Fibroblast of villous mesenchyme (primary cell): ENCODE measurements at places on chromosomes 12 and 14. TPM values are rescaled to one million over a fixed set of nuclear protein-coding genes. Genes with fewer than 3 reads are reported as not detected.

LTB4R gene
- total RNA-seq, result 1.3 and 1.6 TPM in 2 replicates

VRTN gene
- total RNA-seq, result not detected in 2 replicates

HOXC13 gene
- 0.32 TPM in 1 of 2 replicates, not detected in the other for total RNA-seq

RAD51AP1 gene
- total RNA-seq, result 9.3 and 18.1 TPM in 2 replicates

PSMC1 gene
- 88.3 and 113 TPM in 2 replicates for total RNA-seq

RFLNA gene
- total RNA-seq, result 1.9 and 5.6 TPM in 2 replicates

KRT85 gene
- total RNA-seq, result not detected in 2 replicates

MYH6 gene
- not detected in 2 replicates for total RNA-seq

SLC17A8 gene
- not detected in 2 replicates for total RNA-seq

RND1 gene
- under 0.01 TPM in 1 of 2 replicates, not detected in the other for total RNA-seq

AMN1 gene
- total RNA-seq, result 6.8 and 7.3 TPM in 2 replicates

OTX2 gene
- total RNA-seq, result not detected in 2 replicates

INHBE gene
- 1.7 and 4.5 TPM in 2 replicates for total RNA-seq

PPTC7 gene
- 6.4 and 9.5 TPM in 2 replicates for total RNA-seq

COL2A1 gene
- under 0.01 TPM in 1 of 2 replicates, not detected in the other for total RNA-seq

PYGL gene
- total RNA-seq, result 47.7 and 82.5 TPM in 2 replicates

CCDC175 gene
- not detected in 2 replicates for total RNA-seq

PTHLH gene
- 1.3 and 1.6 TPM in 2 replicates for total RNA-seq

RPL41 gene
- 1,700 and 3,242 TPM in 2 replicates for total RNA-seq

BAG5 gene
- 28.3 and 42.7 TPM in 2 replicates for total RNA-seq

KCTD10 gene
- total RNA-seq, result 105 and 129 TPM in 2 replicates

PDE3A gene
- 3.9 and 7.1 TPM in 2 replicates for total RNA-seq

MANSC1 gene
- 2.3 and 4.7 TPM in 2 replicates for total RNA-seq

ITGA7 gene
- total RNA-seq, result 1.3 TPM in 2 replicates

TAS2R31 gene
- total RNA-seq, result 7.3 and 8.4 TPM in 2 replicates

GLIPR1L1 gene
- total RNA-seq, result not detected in 2 replicates

GPD1 gene
- total RNA-seq, result under 0.01 TPM in 1 of 2 replicates, not detected in the other

FAIM2 gene
- total RNA-seq, result 3.0 and 3.9 TPM in 2 replicates

PPP1R1A gene
- not detected in 2 replicates for total RNA-seq

MYO1H gene
- not detected in 2 replicates for total RNA-seq

MANSC4 gene
- total RNA-seq, result not detected in 2 replicates

GALNT9 gene
- not detected in 2 replicates for total RNA-seq

OTOGL gene
- total RNA-seq, result under 0.01 TPM in 2 replicates

IPO4 gene
- total RNA-seq, result 39.6 and 41.9 TPM in 2 replicates

MIP gene
- not detected in 2 replicates for total RNA-seq

IFNG-AS1 gene
- not detected in 2 replicates for total RNA-seq

NKX2-1 gene
- total RNA-seq, result not detected in 2 replicates

BCL11B gene
- not detected in 2 replicates for total RNA-seq

SOAT2 gene
- not detected in 2 replicates for total RNA-seq

DUSP6 gene
- 68.9 and 75.1 TPM in 2 replicates for total RNA-seq

USP44 gene
- 3.9 and 5.2 TPM in 2 replicates for total RNA-seq

WIF1 gene
- not detected in 2 replicates for total RNA-seq

DTX3 gene
- total RNA-seq, result 19.0 and 22.9 TPM in 2 replicates

EFS gene
- total RNA-seq, result 7.7 and 7.8 TPM in 2 replicates

TSPAN8 gene
- 0.43 TPM in 1 of 2 replicates, not detected in the other for total RNA-seq

JAG2 gene
- total RNA-seq, result 0.86 and 1.9 TPM in 2 replicates

DPY19L2 gene
- 9.0 and 11.2 TPM in 2 replicates for total RNA-seq

GPR132 gene
- under 0.01 TPM in 1 of 2 replicates, not detected in the other for total RNA-seq

POTEM gene
- total RNA-seq, result not detected in 2 replicates

SLC25A29 gene
- 8.6 and 16.4 TPM in 2 replicates for total RNA-seq

AQP6 gene
- total RNA-seq, result not detected in 2 replicates

NGB gene
- not detected in 2 replicates for total RNA-seq

B4GALNT3 gene
- total RNA-seq, result under 0.01 TPM in 2 replicates

ABCD2 gene
- total RNA-seq, result under 0.01 and 0.32 TPM in 2 replicates

LRRC23 gene
- total RNA-seq, result 4.7 and 5.5 TPM in 2 replicates
